Right forelimb (tissue), 1 donor: ENCODE measurements at places on chromosomes 16 and 17.

DNA sequence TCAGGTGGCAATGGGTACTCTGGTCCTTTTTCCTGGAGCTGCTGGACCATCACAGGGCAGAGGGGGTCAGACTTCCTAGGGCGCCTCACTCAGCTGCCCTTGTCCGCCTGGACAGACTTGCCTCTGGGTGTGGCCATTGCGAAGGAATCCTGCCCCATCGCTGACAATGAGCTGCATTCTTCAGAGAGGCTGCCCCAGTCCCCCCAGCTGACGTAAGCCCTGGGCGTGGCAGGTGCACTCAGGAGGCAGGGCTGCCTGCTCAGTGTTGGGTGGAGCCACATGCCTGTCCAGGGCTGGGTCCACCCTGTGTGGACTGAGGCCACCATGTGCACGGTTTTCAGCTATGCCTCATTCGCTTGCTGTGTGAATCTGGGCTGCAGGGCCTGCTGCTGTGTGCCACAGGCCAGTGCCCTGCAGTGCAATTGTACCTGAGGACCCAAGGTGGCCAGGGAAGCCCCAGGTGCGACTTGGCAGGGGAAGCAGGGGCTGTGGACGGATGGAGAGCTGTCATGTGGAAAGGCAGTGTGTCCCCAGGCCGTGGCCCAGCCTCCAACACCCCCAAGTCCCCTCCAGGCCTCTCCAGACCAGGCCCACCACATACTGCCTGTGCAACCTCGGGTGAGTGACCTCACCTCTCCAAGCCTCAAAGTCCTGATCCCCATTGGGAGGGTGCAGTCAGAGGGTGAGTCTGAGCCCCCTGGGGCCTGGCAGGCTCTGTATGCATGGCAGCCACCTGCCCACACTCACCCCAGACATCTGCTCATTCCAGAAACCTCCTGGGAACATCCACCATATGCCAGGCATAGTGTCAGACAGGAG lies 14.0 kb upstream of the MPRIP start:
- peak; percentile 78 for DNase-seq

- no peak for DNase-seq
These were observed 25.1 kb downstream of the SLC6A4 start for GRCh38 chr17:30210366-30210765.

DNA sequence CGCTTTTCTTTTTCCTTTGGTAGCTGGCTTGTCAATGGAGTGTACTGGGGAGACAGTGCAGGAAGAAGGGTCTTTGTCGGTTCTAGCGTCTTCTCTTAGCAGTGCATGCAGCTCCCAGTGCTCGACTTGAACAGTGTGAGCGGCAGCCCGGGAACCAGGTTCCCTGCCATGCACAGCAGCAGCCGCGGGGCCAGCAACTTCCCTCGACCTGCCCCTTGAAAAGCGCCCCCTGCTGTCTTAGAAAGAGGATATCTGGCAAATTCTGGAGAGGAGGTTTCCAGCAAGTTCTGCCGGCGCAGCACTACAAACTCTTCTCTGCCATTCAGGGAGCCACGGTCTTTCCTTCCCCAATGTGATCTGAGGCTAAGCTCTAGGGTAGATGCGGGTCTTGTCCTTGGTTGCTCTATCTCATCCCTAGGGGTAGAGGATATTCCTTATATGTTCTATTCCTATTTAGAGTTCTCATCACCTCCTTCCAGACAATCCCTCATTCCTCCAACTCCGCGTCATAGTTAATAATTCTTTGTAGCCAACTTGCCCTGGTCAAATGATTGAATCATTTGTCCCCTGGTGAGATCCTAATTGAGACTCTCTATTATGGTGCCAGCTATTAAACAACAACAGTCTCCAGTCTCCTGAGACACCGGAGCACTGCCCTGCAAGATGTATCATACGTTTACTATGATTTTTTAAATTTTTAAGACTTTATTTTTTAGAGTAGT lies 451.3 kb downstream of the PMP22 start:
- DNase-seq, result no peak

- no peak for DNase-seq
These were observed 7.4 kb upstream of the ARMC7 start for GRCh38 chr17:75102385-75102821.

DNA sequence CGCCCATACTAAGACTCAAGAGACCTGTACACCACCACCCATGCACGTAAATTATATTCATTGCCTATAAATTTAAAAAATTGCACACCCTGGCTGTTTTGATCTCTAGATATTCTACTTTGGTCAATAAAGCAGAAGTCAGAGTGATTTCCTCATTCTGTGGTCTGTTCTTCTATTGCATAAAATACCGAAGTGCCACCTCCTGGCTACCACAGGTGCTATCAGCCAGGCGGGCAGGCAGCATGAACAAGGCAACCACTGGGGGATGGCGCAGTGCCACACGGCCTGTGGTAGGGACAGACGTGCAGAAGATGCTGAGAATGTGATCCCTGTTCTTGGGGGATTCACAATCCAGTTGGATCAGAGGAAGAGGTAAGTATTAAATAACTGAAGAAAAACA lies 122.3 kb downstream of the CDK5R1 start:
- DNase-seq, result no peak

DNA sequence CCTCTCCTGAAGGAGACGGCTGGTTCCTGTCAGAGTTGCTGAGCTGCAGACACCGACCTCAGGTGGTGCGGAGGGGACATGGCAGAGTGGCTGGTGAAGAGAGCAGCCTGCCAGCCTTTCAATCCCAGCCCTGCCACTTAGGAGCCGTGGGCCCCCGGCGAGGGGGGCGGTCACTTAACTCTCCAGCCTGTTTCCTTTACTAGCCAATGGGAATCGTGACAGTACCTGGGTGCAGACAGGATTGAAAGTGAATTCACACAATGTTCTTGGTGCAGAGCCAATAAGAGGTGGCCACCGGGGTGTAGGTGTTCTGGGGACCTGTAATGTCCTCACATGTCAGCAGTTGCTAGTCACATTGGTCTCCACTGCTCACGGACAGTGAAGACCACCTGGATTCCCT lies 13.5 kb downstream of the ACE start:
- DNase-seq, result no peak

DNA sequence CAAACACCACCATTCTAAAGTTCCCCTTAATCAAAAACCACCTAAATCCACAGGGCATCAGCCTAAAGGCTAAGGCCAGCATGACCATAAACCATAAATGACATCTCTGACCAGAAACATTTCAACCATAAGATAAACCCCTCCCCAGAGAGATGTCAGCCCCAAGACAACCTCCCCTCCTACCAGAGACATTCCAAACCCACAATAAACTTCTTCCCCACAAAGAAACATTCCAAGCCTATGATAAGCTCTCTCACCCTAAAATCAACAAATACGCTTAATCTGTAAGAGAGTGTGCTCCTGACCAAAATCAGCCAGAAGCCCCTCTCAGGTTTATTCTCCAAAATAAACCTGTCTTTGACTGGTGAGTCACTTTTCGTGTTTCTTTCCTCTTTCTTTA lies 54.8 kb downstream of the SLFN5 start:
- DNase-seq, result no peak

DNA sequence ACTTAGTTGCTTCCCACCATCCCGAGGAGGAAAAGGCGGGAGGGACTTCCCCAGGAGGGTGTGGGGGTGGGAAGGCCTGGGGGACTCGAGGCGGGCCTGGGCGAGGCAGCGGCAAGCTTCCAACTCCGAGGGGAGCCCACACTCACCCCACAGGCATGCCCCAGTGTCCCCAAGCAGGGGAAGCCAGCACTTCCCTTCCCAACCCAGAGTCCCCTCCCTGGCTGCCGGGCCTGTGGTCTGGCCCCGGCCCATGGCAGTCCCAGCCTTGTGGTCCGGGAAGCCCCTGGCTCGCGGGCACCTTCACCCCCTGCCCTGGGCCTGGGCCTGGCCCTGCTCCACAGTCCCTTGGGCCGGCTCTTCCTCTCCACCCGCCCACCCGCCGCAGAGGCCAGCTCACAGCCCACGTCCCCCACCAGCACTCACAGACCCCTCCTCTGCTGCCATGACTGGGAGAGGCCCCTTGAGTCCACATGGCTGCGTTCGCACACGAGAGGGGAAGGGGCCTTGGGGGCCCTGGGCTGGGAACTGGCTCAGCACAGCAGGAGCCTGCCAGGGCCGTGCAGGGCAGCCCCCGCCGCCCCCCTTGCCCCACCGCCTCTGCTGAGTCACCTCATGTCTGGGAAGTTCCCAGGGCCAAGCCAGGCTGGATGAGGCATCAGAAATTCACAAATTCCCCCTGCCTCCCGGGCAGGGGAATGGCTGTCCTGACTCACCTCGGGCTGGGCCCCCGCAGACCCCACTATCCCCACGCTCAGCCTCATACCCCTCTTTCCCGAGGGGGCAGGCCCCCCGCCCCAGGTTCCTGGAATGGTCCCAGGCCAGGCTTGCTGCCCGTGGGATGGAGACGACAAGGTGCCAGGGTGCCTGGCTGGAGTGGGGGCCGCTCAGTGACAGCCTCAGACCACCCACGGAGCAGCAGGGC lies 27.8 kb downstream of the BAHCC1 start:
- peak; percentile 84 for DNase-seq

- DNase-seq, result no peak
These were observed 77.1 kb upstream of the RBL2 start for GRCh38 chr16:53357208-53357586.

DNA sequence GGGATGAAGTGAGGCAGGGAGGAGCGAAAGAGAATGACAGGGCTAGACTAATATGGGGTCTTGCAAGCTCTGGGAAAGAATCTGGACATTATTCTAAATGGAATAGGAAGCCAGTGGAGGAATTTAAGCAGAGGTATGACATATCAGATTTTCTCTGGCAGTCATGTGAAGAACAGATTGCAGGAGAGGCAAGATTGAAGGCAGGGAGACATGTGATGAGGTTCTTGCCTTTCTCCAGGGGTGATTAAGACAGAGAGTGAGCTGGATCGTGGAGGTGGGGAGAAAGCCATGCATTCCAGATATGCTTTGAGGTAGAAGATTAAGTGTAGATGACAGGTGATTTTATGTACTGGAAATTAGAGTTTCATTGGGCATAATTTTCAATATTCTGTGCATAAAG lies 4.3 kb upstream of the THAP11 start:
- DNase-seq, result no peak

GRCh38 chr16:26442321-26442720 lies 624.4 kb upstream of the C16orf82 start:
- DNase-seq, result no peak

DNA sequence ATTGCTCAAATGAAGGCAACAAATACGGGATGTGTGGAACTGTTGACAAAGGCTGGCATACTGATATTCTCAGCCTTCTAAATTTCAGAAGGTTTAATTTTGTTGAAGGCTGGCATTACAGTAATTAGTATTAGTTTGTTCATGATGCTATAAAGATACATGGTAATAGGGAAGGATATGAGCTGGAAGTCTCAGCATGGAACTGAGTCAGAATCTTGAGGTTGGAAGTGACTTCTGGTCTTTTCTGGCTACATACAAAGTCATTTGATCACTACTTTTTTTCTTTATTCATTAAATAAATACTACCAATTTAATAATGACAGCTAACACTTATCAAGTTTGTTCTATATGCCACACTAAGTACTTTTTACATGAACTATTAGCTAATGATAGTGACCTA lies 22.6 kb downstream of the RABEP1 start:
- no peak for DNase-seq

DNA sequence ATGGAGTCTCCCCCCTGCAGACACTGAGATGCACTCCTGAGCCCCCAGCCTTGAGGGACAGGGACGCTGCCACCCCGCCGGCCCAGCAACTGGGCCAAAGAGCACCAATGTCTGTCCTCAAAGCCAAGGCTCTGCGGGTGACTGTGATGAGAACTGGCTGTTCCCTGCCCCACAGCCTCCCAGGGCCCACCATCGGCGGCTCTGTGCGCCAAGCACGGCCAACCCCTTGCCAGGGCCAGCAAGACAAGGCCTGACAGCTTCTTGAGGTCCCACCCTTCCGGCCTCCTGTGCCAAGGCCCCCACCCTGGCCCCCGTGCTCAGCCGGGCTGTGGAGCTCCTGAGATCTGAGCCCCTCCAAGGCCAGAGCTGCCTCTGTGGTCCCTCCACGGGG lies 34.2 kb upstream of the PABPN1L start:
- no peak for DNase-seq

DNA sequence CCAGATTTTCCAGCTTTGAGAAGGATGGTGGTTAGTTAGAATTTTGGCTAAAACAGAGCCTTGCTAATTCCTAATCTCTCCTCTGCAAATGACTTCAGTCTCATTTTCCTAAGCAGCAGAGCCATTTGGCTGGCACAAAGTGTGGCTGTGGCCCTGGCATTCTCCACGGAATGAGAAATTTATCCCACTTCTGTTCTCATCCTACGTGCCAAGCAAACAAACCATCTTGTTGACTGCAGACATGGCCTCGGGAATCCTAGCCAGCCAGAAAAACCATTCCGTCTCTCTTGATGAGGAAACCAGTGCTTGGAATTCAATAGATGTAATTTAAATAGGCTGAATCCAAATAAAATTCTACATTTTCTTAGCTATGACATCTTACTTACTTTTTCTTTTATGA lies 34.1 kb upstream of the ELAC2 start:
- DNase-seq, result peak; percentile 55

DNA sequence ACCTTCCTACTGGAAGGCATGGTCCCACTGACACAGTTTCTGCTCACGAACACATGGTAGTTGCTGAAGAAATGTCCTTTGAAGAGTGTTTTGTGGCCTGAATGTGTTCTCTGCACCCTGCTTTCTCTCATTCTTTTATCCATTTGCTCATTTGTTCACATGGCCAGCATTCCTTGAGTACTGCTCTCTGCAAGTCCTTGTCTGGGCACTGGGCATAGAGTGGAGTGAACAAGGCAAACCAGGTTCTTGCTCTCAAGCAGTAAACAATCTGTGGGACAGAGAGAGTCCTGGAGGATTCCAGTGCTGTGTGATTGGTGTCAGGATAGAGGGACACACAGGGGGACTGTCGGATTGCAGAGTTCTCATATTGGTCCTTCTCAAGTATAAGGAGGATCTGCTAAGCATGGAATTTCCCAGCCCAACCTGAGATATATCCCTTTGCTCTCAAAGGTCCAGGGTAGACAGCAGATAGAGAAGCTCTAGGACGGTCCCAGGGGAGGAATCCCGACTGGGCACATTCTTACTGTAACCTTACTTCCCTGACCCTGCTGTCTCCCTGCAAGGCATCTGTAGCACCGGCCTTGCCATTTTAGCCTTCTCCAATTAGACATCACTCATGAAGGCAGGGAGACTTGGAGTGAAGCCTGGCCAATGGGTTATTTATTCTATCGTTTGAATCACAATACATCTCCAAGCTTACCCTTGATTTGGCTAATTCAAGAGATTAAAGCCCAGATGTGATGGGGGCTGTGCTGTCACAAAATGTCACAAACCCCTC lies 32.3 kb downstream of the ARL4D start:
- DNase-seq, result no peak

DNA sequence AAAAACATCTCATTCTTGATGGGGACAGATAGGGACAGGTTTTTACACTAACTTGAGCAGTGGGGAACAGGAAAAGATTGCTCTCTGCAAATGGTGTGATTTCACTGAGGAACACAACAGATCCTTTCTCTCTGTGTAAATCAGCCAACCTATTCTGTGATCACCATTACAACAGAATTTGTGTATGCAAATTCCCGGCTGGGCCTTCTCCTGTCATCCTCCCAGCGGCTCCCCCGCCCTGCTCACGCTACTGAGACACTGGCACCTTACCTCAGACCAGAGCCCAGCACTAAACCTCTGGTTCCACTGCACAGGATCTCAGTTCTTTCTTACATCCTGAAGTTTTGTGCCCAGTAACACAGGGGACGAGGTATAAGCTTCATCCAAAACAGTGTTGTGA lies 97.0 kb upstream of the FA2H start:
- DNase-seq, result no peak
